ENCODE measurements at places on chromosomes 1 and 21. TPM values are rescaled to one million over a fixed set of nuclear protein-coding genes. Genes with fewer than 3 reads are reported as not detected.
A peak's percentile ranks its signal among the peaks of the same experiment; 100 is the strongest.

- peak; percentile 72 for DNase-seq
Measured at GRCh38 chr1:94734963-94735901, 84.9 kb upstream of the SLC44A3 start.

DNA sequence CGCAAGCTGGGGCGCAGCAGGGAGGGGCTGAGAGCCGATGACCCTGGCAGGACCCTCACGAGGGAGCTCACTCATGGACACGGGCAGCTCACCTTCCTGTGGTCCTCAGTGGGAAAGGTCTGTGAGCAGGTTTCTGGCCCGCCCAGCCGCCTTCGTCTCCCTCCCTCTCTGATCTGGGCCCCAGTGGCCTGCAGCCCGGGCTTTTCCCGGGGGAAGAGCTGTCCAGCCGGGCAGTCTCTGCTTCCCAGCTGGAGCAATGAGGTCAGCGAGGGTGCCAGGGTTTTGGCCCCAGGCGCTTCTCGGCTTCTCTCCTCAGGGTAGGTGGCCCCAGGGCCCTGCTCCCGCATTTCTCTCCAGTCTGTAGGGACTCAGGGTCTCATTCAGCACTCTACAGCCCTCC, 22.2 kb upstream of the ARHGEF16 start:
- no peak for DNase-seq

DNA sequence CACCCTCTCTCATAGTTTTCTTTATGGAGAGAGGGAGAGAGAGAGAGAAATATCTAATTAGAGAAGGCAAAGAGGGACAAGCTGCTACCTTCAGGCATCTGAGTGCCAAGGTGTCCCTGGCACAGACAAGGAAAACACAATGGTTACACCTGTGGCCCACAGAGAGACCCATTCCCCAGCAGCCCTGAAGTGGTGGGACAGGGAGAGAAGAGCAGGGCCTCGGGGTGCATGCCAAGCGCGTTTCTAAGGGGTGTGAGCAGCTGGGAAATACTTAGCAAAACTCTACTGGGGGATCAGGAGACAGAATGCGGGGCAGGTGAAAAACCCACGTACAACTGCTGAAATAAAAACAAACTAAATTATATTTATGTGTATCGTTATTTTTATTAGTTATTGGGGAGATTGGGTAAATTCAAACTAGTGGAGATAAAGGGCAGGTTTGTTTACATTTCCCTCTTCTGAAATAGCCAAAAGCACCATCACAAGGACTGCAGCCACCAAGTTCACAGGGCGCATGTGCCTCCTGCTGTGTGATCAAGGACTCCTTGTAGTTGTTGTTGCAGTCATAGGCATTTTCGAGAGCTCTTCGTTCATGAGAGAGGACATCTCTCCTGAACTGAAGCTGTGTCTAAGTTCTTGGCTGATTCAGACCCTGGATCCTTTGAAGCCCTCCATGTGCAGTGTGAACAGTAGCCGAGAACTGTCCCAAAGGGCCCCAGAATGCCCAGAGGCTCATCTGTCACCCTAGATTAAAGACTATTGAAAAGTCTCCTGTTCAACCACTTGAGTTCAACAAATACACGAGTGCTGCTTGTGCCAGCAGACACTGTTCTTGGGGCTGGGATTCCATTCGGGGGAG, 737 bp upstream of the SERPINC1 start:
- DNase-seq, result no peak

GRCh38 chr1:174211486-174211885, 52.2 kb downstream of the RABGAP1L start:
- DNase-seq, result no peak

GRCh38 chr1:21906173-21907078, 30.7 kb downstream of the HSPG2 start:
- DNase-seq, result peak; percentile 72

- no peak for DNase-seq
Measured at GRCh38 chr1:205258719-205259118, 31.0 kb downstream of the TMCC2 start.

DNA sequence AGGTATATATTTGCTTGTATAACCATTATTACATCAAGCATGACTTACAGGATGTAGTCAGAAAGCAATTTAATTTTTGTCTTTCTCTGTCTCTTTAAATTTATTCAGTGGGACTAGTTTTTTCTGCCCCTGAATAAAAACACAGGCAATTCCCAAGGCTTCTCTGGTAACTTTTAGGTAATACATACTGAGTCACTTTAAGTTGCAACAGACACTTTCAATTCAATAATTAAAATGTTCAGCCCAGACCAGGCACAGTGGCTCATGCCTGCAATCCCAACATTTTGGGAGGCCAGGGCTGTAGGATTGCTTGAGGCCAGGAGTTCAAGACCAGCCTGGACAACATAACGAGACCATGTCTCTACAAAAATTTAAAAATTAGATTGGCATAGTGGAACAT, 12.3 kb downstream of the SLC44A3 start:
- DNase-seq, result no peak

GRCh38 chr1:1471389-1472052, at the start of gene ATAD3B:
Gene ATAD3B (plus strand): TSS chr1:1471765. CDS start chr1:1471885, 120 bp downstream.
- peak; percentile 98 for DNase-seq

DNA sequence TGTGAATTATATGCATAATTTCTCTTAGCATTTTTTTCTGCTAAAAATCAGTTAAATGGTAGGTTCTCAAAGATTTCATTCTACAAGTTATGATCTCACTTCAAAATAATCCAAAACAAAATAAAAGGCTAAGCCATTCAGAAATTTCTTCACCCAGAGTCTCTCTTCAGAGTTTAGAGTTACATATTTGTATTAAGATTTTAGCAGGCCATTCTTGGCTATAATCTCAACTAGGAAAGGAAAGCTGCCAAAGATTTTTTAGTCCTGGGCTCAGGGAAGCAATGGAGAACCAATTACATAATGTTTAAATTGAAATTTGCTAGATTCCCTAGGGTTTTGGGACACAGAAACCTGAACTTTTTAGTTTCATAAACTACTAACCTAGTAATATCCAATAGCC, 245.0 kb downstream of the USH2A start:
- DNase-seq, result no peak

DNA sequence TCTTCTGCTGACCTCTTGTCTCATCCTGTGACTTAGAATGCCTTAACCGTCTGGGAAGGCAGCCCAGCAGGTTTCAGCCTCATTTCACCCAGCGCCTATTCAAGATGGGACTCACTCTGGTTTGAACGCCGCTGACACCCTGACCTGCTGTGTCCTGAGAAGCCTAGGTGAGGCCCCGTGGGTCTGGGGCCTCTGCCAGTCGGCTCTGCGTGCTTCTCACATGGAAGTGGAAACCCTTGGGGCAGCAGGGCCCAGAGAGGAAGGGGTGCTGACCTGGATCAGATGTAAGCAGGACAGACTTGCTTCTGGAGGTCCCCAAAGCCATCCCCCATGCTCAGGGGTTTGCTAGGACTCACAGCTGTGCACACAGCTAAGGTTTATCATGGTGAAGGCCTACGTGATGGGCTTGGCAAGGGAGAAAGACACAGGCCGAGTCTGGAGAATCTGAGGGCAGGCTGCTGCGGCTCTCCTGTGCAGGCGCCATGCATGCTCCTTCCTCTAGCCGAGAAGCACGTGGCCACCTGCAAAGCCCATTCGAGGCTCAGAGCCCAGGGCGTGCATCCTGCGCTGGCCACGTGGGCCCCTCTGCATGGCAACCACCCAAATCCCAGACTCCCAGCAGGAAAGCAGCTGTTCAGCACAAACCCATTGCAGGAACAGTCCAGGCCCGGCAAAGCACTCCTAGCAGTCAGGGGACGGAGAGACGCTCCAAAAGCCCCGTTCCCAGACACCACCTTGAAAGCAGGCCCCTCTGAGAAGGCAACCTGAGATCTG, 3.8 kb downstream of the TRPM2 start:
- DNase-seq, result no peak

- no peak for DNase-seq
Measured at GRCh38 chr1:118785246-118785645, 202.9 kb downstream of the TBX15 start.

DNA sequence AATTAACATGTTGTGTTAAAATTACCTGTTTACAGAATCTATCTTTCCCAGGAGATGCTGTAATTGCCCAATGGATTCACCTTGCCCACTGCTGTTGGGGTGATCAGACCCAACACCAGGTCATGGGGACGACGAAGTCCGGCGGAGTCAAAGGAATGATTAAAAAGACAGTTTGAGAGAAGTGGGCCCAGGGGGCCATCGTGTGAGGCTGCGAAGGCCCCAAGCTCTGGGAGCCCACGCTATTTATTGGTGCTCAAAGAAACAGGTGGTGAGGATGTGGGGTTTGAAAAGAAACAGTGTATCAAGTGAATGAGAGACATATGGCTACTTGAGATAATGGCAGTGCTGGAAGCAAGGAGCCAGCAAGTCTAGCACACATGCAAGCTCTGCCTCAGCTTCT, 16.3 kb upstream of the L1TD1 start:
- DNase-seq, result no peak

- no peak for DNase-seq
Measured at GRCh38 chr1:175548774-175549173, 194.6 kb downstream of the TNR start.

Gene SPATA45
- total RNA-seq, result not detected

Gene C1orf185
- total RNA-seq, result not detected

Gene USH2A
- total RNA-seq, result not detected

Gene HENMT1
- 5.6 TPM for total RNA-seq

Gene CAMK1G
- 1.4 TPM for total RNA-seq

Gene ANGPTL3
- not detected for total RNA-seq

Gene AMPD1
- not detected for total RNA-seq

Gene CD1E
- 3.8 TPM for total RNA-seq
